ENCODE measurements at places on chromosomes 1 and 21.

- DNase-seq: no peak
These were observed 14.2 kb upstream of the KCNE1 start for GRCh38 chr21:34526241-34526617.

- no peak for DNase-seq
These were observed 36.5 kb downstream of the SCCPDH start for GRCh38 chr1:246760422-246761347.

- DNase-seq: no peak
These were observed 45.9 kb downstream of the MATN1 start for GRCh38 chr1:30677471-30677870.

DNA sequence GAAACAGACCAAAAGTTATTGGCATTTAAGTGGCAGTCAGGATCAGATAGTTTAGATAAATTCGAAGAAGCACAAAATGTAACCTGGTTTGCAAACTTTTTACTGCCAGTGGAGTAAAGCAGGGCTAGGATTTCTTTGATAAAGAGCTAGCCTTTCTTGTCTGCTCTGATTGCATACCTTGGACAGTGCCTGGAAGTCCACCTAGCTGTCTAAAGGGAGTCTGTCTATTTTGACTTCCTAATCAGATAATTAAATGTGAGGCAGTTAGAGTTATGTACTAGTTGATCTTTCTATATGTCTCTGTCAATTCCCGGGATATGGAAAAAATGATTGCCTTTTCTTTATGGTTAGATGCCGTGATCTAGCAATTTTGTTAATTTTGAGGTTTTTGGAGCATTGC, 4.1 kb downstream of the GPSM2 start:
- no peak for DNase-seq

DNA sequence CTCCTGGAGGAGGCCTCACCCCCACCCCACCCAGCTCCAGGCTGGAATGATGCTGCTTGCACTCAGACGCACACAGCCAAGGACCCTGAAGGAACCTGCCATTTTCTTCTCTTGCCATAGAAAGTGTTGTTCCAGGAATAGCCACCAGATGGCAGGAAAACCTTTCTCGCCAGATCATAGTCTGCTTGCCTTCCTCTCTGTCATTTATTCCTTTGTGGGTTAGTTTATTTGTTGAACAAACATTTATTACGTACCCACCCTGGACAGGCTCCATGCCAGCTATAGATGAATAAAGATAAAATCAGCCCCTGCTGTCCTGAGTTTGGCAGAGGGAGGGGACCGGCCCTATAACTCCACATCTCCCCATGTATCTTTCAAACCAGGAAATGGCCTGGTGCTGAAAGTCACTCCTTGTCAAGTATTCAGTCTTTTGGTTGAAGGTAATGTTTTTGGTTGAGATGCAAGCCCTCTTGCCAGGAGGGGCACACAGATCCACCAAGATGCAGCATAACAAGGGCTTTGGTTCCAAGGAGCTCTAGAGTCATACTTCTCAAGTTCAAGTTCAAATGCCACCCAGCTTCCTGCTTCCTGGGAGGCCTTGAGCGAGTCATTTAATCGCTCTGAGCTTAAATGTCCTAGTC, 7.0 kb upstream of the KCNC4 start:
- peak; percentile 41 for DNase-seq

DNA sequence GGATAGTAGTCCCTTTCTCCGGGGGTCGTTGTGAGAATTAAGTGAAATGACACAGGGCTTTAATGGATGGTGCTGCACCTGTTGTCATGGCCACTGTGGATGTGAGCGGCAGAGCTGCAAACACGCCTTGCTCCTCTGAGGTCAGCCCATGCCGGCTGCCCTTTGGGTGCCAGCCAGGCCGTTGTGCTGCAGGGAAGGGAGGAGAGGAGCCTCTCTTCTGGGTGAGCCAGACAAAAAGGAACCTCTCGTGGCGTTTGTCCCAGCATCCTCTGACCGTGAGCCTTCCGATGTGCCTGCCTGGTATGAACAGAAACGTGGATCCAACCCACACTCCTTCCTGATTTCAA, 383.0 kb upstream of the VAMP3 start:
- DNase-seq: no peak

- no peak for DNase-seq
These were observed 12.4 kb downstream of the RIPK4 start for GRCh38 chr21:41754479-41754891.

DNA sequence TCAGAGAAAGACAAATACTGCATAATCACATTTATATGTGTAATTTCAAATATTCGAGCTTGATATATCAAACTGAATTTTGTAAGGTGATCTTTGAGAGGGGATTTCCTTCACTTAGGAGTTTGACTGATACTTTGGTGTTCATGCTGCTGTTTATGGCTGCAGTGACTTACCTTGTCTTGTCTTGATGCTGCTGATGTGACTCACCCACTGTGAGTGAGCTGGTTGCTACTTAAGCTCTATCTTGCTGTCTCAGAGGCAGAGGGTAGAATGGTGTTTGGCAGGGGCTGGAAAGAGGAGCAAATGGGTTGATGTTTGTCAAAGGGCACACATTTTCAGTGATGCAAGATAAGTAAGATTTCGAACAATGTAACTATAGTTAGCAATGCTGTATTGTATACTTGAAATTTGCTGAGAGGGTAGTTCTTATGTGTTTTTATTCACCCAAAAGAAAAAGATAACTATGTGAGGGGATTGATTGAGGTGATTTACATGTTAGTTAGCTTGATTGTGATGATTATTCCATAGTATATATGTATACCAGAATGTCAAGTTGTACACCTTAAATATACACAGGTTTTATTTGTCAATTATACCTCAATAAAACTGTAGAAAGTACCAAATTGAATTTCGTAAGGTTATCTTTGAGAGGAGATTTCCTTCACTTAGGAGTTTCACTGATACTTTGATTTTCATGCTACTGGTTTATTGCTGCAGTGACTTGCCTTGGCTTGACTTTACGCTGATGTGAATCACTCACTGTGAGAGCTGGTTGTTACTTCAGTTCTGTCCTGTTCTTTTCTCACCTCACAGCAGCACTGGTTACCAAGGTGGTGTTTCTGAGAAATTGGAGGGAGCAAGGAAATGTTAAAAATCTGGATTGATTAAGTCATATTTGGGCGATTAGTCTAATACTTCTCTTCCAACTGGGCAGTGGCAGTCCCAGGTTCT, 94.5 kb upstream of the SLC5A9 start:
- no peak for DNase-seq

DNA sequence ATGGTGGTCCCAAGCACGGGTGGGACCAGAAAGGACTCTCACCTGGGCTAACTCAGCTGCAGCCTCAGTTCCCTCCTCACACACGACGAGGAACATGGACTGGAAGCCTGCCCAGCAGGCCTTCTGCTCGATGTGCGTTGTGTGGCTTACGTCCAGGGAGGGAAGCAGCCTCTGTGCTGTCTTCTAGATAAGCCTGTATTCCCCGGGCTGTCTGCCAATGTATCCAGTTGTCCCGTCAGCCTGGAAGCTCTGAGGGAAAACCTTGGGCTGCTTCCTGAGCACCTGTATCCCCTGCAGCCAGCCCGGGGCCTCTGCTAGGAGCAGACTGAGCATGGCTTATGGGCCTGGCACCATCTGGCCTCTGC, 10.5 kb downstream of the PCSK9 start:
- DNase-seq: no peak

- DNase-seq: no peak
These were observed 17.0 kb upstream of the CD101 start for GRCh38 chr1:116984406-116985160.

- no peak for DNase-seq
These were observed 7.1 kb upstream of the KIF14 start for GRCh38 chr1:200627575-200628222.

- DNase-seq: no peak
These were observed 35.2 kb upstream of the MUTYH start for GRCh38 chr1:45375104-45376090.

- no peak for DNase-seq
These were observed 6.4 kb upstream of the CDK11B start for GRCh38 chr1:1664941-1665814.

DNA sequence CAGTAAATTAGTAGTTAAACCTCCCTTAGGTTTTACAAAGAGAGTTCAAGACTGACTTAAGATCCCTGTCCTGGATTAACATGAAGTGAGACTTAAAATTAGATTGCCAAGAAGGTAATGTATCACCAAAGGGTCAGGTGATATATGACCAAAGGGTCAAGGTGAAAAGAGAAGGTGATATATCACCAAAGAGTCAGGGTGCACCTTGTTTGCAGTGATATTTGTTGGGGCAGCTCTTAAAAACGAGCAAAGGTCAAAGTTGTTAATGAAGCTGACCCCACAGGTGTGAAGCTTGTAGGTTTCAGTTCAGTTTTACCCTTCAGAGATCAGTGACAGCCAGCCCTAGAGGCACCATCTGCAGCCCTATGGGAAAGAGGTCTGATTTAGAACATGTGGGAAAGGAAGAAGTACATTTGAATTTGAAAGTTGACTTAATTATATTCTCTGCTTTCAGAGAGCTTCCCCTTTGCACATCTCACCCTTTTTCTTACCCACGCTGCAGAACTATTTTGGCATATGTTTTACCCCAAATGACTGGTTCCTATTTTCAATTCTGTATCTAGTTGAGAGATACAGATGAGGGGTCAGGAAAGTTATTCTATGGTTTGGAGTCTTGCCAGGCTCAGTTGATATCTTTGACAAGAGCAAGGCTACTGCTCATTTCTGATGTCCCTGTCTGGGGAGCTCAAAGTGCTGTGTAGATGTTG, 170.8 kb downstream of the S1PR1 start:
- DNase-seq: no peak

DNA sequence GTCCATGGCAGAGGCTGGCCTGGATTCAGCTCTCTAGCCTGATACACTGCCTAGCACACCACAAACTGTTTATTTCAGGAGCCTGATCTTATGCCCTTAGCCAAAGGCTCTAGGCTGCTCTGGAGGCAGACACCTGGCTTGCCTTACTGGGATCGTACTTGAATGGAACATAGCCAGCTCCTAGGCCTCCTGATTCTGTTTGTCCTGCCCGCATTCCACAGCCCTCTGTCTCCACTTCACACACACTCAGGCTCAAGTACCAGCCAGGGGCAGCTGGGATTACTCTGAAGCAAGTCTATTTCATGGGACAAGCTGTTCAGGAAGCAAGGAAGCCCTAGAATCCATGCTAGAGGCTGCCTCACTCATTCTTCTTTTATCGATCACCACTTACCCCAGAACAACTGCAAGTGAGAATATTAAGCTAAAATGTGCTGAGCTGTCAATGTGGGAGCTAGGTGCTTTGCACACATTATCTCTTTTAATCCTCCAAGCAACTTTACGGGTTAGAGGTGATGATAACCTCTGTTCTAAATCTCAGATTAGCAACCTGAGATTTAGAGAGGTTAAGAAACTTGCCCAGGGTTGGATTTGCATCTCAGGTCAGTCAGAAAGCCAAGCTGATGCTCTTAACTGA, 31.1 kb upstream of the CYP4B1 start:
- DNase-seq: peak; percentile 72

DNA sequence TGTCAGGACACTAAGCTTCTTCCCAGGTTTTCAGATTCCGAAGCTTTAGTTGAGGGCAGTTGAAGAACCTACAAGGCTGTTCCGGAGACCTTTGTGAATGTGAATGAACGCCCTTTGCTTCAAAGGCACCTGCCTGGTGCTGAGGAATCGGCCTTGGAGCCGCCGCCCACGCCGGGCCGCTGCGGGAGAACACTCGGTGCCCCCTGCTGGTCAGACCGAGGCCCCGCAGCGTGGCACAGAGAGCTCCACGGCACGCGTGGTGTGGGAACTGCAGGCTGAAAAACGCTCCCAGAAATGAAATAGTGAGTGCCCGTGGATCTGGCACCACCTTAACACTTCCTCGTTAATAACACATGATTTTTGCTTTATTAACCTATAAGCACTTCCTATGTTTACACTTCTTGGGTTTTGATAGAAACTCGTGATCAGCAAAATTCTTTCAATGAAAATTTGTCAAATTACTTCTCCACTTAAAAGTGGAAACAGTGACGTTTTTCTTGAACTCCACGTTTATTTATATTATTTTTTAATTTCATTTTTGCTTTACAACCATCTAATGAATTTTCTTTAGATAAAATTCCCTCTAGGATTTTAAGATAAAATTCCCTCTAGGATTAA, 460.6 kb downstream of the DSCAM start:
- no peak for DNase-seq

DNA sequence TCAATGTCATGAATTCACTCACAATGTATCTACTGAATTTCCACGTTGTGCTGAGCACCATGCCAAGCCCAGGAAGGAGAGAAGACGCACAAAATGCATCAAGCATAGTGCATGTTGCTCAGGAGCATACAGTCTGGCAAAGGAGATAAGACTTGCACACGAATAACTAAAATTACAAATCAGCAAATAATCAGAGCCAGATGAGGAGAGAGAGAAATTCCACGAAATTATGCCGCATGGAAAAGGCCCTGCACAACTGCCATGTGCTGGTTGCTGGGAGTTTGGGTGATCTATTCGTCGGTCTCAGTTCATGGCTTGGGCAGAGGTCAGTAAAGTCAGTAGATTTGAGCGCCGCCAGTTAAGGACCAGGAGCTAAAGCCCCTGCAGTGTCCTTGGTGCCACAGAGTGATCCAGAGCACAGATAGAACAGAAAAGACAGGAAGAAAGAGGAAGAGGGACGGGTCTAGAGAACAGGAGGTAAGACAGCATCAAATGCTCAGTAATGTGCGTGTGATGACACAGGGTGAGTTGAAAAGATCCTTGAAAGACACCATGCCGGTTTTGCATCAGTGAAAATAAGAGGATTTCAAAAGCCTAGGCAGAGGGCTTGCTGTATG, 55.1 kb upstream of the ZNF281 start:
- DNase-seq: no peak

DNA sequence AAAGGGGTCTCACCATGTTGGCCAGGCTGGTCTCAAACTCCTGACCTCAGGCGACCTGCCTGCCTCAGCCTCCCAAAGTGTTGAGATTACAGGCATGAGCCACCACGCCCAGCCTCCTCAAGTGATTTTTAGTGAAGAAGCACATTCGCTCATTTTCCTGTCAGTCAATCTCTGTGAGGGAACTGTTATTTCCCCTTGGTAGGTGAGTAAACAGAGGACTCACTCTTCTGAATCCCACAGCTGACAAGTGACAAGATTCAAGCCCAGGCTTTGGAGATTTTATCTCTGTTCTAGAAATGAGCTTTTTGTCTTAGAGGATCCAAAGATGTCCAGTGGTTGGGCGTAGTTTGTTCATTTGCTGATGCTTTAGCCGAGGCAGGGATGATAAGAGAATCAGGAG, 43.9 kb upstream of the TACSTD2 start:
- DNase-seq: no peak

DNA sequence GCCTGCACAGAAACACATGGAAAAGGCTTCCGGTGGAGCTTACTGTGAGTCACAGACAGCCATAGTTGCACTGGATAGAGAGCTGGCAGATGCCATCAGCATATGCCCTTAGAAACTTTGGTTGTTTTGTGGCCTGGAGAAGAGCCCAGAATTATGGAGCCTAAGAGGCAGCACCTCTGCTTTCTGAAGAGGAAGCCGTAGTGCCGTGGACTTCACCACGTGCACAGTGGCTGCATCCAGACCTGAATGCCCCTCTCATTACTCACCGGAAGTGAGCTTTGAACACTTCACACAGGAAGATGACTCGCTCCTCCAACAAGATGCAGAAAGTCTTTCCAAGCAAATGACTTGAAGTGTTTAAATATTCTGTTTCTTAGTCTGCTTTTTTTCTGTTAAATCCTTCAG, 28.4 kb downstream of the JUN start:
- DNase-seq: no peak

- no peak for DNase-seq
These were observed 1.3 kb downstream of the C1orf146 start for GRCh38 chr1:92219028-92219427.
